Stimulated activated CD4-positive, alpha-beta T cell treated with anti-CD3 and anti-CD28 coated beads, TNF-alpha, amount 100 ng/mL, for 24 hours (primary cell): ENCODE measurements at places on chromosomes 16 and 17.

DNA sequence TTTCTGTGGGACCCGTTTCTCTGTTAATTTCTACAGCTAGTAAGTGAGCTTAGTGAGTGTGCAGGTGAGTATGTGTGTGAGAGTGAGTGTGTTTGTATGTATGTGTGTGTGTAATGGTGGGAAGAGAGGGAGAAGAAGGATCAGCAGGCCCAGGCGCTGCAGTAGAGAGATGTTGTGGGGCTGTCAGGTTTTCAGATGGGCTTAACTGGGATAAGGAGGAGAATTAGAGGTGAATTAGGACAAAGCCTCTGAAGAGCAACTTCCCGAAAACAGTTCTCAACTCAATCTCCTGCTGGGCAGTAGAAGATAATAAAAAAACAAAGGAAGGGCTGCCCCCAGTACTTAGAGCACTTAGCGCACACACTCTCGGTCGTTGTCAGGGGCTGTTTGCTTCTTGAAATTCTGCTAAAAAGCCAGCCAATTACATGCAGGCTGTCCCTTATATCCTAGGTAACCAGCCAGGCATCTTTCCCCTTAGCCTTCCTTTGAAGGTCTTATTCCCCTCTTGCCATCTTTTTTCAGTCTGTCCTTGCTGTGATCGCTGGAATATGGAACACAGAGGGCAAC, 63.4 kb downstream of the CLEC16A start:
- no peak for DNase-seq

- no peak for DNase-seq
Observed at GRCh38 chr16:4749700-4750257, 15.4 kb downstream of the DNAAF8 start.

- no peak for DNase-seq
Observed at GRCh38 chr17:10463402-10463801, 6.0 kb downstream of the MYH4 start.

DNA sequence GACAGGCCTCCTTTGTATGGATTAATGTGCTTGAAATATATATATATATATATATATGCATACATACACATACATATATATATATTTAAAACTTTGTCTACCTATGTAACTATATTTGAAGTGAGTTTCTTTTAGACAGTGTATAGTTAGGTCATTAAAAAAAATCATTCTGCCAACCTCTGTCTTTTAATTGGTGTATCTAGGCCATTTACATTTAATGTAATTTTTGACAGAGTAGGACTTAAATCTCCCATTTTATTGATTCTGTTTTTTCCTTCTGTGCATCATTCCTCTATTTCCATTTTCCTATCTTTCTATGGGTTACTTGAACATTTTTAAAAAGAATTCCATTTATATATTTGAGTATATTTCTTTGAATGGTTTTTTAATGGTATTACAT, 125.2 kb downstream of the IRF8 start:
- no peak for DNase-seq

DNA sequence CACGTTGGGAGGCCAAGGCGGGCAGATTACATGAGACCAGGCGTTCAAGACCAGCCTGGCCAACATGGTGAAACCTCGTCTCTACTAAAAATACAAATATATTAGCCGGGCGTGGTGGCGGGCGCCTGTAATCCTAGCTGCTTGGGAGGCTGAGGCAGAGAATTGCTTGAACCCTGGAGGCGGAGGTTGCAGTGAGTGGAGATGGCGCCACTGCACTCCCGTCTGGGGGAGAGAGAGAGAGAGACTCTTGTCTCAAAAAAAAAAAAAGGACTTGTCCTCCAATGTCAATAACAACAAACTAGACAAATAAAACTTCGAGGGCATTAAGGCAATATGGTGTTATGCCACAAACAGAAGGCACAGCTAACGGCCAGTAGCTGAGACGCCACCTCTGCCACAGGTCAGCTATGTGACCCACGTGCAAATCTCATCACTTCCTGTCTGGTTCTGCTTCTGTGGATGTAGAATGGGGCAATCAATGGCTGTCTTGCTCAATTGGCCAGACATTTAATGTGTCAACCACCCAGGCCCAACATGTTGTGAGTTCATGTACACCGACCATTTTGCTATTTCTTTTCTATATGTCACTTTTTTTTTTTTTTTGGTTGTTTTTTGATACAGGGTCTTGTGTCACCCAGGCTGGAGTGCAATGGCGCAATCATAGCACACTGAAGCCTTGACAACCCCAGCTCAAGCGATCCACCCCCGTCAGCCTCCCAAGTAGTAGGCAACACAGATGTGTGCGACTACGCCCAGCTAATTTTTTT, 834 bp upstream of the TXNDC11 start:
- DNase-seq: no peak
